Adrenal gland (tissue), 19 donors: ENCODE measurements at places on chromosomes 7 and 10.

- DNase-seq, result no peak
Measured at GRCh38 chr7:120588416-120588815, 269.5 kb downstream of the TSPAN12 start.

GRCh38 chr7:117085275-117085674 lies 132.0 kb downstream of the ST7 start:
- DNase-seq, result no peak

DNA sequence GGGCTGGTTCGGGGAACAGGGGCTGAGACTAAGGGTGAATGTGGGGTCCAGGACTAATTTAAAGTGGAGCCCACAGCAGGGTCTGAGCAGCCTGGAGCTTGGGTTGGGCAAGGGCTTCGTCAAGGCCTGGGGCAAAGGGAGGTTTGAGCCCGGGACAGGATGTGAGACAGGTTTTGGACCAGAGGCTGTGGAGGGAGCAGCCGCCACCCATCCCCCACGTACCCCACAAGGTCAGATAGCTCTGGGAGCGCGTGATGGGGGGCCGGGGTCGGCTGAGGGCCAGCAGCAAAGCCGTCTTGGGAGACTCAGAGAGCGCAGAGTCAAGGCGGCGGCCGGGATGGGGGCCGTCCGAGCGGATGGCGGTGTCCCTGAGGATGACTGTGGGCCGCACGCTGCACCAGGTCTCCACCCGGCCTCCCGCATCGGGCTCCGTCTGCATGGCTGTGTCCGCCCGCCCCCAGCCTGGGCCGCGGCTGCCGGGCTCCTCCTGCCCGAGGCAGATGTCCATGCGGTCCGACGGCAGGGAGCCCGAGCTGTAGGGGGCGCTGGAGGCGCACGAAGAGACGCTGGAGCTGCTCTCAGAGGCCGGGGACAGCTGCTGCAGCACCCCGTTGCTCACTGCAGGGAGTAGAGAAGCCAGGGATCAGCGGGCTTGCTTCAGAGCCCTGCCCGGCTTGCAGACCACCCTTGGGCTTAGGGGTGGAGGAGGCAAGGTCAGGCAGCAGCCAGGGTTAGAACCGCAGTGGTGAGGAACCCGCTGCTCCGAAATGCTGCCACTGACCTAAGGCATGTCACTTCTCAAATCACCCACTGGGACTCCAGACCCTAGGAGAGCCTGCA lies 12.1 kb downstream of the PDZD7 start:
- DNase-seq, result peak; percentile 91

GRCh38 chr10:91022924-91023699 lies 102.2 kb upstream of the ANKRD1 start:
- DNase-seq, result no peak

DNA sequence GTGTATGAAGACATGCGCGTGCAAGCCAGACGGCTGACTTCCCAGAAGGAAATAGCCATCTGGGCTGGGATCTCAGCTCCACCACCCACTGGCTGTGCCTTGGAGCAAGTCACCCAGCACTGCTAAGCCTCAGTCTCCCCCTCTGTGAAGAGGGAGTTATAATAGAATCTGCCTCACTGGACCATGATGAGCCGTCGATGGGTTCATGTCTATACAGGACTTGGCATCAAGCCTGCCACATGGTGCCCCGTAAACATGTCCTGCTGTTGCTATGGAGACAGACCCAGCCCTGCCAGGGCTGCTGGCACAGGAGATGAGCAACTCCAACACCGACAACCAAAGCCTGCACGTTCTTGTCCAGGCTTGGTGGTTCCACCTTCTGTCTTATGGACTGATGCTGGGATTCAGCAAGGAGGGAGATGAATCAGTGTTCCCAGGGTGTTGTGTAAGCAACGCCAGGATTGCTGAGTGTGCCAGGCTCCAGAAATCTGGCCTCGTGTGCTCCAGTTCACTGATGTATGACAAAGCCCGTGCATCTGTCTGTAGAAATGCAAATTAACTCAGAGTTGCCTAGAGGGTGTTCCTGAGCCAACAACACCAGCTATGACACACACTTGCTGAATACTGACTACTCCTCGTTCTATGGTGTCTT lies 5.6 kb downstream of the GPR15LG start:
- peak; percentile 16 for DNase-seq

GRCh38 chr10:129859536-129859935 lies 104.5 kb downstream of the EBF3 start:
- no peak for DNase-seq

- no peak for DNase-seq
Measured at GRCh38 chr7:63037242-63037641, 961.4 kb upstream of the ZNF722 start.

- DNase-seq, result no peak
Measured at GRCh38 chr10:125547010-125547650, 135.8 kb downstream of the TEX36 start.

- DNase-seq, result no peak
Measured at GRCh38 chr10:12799714-12800113, 201.8 kb downstream of the CCDC3 start.

GRCh38 chr10:97960269-97961056 lies 70.0 kb downstream of the CRTAC1 start:
- no peak for DNase-seq

- DNase-seq, result no peak
Measured at GRCh38 chr7:28835800-28836199, 122.3 kb downstream of the TRIL start.

GRCh38 chr10:130807721-130808120 lies 503.8 kb downstream of the TCERG1L start:
- DNase-seq, result no peak

- no peak for DNase-seq
Measured at GRCh38 chr7:149205690-149206381, 10.5 kb downstream of the ZNF282 start.

DNA sequence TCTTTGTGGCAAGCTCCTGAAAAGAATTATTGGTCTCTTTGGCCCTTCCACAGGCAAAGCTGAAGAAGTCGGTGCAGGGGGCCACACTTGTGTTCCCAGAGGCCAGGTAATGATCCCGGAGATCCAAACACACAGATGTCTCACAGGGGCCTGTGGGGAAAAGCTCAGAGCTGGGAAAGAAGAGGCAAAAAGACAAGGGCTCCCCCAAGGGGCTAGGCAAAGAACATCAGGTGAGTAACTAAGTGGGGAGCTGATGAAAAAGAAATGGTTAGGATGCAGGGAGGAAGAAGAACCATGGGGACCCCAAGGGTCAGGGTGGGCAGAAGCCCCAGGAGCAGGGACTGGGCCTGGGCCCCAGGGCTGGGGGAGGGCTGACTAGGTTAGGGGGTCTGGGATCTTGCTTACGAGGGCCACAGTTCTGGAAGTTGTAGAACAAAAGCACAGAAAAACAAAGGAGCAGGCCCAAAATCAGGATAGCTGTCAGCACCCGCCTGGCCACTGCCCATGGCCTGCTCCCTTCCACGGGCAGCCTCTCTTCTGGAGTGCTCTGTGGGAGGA lies 1.1 kb downstream of the KEL start:
- DNase-seq, result no peak

DNA sequence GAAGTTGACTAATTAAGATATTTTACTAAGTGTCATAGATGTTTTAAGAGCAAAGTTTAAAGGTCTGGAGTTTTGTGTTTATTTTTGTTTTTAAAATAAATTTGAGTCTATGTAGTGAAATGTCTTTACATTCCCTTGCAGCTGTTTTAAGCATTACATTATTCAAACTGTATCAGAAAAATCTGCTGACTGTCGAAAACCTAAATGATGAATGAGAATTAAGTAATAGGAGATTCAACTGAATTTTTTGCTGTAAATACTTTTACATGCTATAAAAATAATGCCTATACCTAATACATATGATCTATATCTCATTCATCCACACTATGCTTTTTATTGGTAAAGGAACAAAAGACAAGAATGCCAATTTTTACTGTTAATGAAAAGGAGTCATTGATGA lies 227.2 kb downstream of the CSTF2T start:
- no peak for DNase-seq

DNA sequence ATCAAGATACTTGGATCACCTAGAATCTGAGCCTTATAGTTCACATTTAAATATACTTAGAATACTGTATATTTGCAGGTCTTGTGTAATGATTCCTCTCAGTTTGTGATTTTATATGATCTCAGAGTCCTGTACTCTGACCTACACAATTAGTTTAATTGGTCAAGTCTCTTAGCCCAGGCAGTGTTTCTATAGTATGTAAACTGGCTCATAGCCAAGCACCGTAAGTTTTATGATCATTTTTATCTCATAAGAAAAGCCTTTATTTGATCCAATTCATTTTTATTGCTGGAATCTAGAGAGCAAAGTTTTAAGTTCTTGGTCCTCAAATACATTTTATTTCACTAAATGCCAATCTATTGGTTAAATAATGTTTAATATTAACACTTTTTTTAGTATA lies 242.2 kb downstream of the MALRD1 start:
- no peak for DNase-seq

DNA sequence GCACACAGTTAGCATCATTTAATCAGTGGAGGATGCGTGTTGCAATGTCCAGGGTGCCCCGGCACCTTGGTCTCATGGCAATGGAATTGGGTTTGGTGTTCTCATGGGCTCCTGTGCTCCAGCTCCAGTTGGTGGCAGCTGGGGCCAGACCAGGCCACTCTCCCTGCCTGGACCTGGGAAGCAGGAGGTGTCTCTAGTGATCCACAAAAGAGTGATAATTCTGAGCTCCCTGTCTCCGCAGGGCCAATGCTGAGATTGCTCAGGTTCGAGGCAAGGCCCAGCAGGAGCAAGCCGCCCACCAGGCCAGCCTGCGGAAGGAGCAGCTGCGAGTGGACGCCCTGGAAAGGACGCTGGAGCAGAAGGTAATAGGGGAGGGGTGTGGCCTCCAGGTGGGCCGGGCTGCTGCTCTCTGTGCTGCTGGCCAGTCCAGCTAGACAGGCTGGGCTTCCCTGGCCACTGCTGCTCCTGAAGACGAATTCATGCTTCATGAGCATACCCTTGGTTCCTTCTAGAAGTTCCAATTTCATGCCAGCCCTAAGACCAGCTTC lies 21.7 kb upstream of the BTBD16 start:
- no peak for DNase-seq

GRCh38 chr10:14529351-14529750 lies 198.6 kb upstream of the FRMD4A start:
- DNase-seq, result no peak

DNA sequence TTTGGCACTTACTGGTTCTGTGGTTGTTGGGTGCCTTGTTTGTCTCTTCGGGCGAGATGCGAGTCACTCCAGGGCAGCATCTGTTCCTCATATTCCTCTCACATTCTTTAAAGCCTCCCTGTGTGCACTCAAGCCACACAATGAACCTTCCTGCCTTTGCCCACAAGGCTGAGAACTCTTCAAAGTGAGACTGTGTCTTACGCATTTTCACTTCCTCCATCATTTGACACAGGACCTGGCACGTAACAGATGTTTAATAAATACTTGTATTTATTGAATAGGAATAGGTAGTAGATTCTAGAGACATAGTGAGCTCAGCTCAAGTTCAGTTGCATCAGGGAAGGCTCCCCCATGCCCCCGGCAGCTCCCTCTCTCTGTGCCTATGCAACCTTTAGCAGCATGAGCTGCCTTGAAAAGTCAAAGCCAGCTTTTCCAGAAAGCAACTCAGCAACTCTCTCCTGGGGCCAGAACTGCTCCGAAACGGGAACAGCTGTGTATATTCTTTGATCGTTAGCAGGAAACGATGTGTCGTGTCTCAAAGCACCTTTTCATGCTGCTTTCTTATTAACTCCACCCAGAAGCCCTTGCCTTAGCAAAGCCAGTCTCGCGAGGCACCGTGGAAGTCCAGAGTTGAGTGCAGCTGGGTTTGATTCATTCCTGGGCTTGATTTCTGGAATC lies 97.5 kb downstream of the PFKFB3 start:
- no peak for DNase-seq

DNA sequence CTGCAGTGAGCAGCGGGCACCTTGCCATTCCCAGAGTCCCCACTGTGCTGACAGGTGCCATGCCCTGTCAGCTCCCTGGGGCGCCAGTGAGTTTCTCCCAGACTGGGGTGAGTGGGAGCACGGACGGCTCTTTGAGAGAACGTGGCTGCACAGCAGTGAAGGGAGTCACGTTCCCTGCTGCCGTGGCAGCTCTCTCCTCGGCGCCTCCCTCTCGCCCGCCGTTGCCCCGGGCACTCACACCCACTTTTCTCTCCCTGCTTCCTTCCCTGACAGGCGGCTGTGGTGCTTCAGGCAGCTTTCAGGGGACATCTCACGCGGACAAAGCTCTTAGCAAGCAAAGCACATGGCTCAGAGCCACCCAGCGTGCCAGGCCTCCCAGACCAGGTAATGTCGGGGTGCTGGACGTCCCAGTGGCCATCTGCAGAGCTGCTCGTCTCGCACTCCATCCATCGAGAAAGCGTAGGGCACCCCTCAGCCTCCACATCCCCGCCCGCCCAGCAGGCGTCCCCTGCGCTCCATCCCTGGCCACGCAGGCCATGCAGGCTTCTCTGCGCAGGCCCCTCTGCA lies 27.1 kb upstream of the TTYH3 start:
- DNase-seq, result no peak

DNA sequence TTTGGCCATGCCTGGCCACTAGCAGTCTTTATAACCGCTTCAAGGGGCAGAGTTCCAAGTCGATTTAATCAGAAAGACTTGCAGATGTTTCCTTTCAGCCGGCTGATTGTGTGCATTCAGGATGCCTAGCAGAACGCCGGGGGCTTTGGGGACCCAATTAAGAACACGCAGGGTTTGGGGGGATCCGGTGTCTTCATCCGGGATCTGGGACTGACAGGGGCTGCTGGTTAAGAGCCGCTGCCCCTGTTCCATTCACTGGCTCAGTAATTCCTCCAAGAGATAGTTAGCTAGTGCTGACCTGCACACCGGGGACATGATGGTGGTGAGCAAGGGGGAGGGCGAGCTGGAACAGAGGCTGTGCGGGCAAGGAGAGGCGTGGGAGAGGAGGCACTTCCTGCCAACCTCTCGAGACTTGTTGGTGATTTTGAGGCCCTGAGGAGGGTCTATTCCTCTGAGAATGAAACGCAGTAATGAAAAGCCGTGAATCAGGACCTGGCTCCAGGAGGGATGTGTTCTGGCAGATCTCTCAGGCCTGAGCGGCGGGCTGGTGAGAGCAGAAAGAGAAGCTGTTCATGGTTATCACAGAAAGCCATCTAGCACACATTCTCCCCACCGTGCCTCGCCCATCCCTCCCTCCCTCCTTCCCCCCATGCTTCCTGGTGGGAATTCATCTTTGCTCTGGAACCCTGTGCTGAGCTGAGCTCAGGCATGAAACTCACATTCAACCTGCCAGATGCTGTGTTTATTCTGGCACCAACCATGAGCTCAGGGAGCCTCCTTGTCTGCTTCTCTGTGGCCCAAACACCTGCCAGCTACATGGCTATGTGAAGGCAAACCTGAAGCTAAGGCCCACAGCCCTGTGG lies 152.0 kb downstream of the CCDC3 start:
- no peak for DNase-seq

DNA sequence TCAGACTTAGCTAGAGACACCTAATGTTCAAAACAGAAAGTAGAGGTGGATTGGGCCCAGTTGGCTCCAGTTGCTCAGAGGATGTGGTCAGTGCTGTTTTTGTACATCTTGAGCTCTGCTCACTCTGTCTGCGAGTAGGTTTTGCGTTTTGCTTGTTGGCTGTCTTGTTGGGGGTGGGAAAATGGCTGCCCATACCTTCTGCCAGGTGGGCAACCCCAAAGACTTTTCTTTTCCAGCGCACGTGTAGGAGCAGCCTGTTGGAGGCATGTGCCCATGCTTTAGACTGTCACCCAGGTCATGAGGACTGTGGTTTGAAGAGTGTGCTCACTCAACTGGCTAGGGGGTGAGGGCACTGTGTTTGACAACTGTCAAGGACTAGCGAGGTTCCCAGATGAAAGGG lies 73.9 kb downstream of the KAT6B start:
- no peak for DNase-seq
